GM12892 (cell line): ENCODE measurements at places on chromosomes 6 and 20.

- DNase-seq = no peak
These were observed 95.0 kb upstream of the FAM8A1 start for GRCh38 chr6:17505062-17505476.

DNA sequence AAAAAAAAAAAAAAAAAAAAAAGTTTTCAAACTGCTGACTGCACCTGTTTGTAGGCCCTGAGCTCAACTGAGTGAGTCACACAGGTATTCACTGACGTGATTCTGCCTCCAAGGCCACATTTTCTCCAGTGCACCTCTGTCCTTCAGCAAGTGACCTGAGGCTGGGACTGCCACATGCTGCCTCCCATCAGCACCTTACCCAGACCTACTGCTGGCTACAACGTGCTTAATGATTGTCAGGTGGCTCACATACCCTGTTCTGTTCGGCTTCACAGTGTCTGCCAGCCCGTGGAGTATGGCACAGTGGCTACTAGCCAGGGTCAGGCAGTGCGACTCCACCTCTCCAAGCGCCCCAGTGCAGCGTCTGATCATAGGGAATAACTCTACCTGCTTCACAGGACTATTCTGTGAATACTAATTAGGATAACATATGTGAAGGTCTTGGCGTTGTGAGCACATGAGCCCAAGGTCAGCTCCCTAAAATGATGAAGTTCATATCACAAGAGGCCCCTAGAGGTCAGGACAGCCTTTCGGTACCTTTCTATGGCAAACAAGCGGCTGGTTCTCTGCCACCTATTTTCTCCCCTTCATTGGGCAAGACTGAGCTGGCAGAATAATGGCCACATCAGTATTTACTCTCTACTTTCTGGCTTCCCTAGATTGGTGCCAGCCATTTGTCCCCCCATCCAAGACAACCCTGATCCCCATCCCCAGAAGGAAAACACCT, 28.1 kb downstream of the RIPOR3 start:
- no peak for DNase-seq

DNA sequence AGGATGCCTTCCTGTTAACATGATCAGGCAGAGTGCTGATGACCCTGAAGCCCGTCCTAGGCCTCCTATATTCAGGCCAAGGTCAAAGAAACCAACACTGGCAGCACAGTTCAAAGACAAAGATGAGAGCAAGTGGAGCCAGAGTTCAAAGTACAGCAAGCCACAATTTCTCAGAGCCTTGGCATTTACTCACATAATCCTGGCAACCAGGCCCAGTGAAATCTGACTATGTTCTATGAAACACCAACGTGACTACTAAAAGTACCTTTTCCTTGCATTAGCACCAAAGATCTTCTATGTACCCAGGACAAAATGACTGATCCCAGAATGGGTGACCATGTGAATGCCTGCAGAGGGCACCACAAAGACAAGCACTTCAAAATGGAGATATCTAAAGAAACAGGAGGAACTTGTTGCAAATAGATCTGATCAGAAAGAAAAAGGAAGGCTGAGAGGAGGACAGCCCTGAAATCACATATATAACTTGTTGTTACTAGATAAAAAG, 3.9 kb downstream of the NFS1 start:
- DNase-seq = no peak

DNA sequence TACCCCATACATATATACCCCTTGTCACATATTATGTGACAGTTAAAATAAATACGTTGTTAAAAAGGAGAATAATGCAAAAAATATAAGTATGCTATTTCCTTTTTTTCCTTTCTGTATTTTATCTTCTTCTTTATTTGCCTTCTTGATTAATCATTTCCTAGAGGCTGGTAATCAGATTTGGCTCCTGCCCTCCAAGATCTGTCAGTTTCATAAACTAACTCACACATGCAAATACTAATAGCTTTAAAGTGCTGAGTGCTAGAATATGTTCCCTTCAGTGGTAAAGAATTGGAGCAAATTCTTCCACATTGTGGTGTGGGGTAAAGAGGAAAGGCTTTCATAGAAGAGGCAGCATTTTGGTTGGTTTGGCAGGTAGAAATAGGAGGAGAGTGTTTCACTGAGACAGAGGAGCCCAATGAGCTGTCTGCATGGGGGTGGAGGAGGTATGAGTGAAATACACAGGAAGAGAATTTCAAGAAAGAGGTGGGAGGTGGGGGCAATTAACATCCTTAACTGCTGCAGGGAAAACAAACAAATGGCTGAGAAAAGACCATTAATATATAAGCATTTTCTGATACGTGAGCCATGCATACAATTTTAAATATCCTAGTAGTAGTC, 523.9 kb downstream of the BMP2 start:
- no peak for DNase-seq

DNA sequence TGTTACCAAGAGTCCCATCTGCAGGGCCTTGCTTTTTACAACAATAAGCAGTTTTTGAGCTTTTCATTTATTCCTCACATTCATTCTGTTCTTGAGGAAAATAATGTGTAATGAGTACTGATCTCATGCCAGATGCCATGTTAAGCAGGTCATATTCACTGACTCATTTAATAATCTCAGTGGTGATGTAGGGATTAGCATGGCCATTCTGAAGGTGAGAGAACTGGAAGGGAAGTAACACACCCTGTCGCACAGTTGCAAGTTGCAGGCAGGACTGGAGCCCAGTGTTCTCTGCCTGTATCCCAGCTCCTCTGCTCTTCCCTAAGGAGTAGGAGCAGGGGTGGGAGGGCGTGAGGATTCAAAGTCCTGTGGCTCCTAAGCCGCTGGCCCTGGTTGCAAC, 5.6 kb downstream of the PCIF1 start:
- no peak for DNase-seq

DNA sequence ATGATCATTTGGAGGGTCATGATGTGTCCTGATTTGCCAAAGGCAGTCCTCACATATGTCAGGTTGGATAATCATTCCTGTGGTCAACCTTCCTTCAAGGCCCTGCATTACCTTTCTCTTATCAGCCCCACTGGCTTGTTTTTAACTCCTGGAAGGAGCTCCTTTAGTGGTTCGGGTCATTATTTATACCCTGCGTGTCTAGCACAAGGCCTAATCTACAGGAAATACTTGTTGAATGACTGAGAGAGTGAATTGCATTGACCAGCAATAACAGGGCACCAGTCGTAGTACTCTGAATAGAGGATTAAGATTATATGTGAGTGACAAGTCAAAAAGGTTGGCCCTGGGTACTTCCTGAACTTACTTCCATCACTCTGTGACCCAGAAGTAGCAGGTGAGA, 4.5 kb downstream of the HIVEP2 start:
- no peak for DNase-seq

DNA sequence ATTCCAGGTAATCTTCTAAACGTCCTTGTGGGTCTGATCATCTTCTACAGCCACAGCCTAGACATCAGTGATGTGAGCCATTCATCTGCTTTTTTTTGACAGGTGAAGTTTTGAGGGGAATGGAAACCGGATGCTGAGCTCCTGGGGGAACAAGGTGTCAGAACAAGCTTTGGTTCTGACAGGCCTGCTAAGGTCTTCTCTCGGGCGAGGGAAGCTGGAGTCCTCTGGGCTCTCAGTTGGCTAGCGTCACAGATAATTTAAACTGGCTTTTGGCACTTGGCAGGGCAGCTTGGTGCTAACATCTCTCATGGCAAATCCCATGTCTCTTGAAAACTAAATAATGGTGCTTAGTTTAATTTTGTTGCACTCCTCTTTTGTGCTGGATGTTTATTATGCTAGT, 8.4 kb upstream of the AIG1 start:
- DNase-seq = no peak

- no peak for DNase-seq
These were observed 64.4 kb upstream of the IYD start for GRCh38 chr6:150304429-150304828.

- no peak for DNase-seq
These were observed 174.5 kb downstream of the COL21A1 start for GRCh38 chr6:56072856-56073255.

DNA sequence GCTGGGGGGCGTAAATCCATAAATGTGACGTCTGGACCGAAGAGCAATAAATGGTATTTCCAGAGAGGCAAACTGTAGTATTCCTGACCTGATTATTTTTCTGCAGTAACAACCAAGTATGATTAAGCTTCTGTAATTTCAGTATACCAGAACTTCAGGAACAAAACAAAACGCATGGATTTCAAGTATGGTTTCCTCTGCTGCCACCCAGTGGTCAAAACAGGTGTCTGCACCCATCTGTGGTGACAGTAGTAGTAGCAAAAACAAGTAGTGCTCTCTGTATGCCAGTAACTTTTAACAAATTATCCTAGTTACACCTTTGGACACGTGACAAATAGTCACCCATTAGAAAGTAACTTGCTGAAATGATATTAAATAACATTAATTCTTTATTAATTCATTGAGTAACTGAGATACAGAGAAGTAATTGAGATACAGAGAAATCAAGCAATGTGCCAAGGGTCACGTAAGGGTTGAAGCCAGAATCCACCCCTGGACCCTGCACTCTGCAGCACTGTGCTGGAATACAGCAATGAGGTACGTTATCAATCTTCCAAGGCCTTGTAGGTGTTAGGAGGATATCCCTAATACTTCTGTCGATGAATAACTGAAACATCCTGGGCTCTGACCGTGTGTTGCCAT, 7.9 kb downstream of the CALHM4 start:
- no peak for DNase-seq

DNA sequence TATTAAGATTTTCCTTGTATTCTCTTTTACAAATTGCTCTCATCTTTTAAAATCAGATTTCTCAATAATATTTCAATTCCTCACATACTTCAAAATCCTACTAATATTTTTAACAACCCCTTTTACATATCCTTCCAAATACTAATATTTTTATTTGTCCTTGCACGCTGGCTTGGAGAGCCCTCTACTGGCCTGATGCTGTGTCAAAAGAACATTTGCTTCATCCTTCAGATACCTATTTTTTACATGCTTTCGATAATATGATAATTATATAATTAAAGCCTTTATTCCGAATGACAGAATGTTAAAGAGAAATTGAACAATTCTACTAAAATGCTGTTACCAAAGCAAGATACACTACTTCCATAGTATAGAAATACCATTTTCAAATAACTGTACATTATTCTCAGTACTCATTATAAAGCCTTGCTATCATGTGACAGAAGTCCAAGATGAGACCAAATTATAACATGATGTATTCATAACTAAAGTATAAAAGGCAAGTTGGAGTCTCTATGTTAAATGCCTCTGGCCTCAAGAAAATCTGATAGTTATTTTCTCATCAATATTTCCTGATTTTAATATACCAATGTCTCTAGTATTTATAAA, 39.0 kb upstream of the PLN start:
- no peak for DNase-seq

- DNase-seq = no peak
These were observed 68.7 kb downstream of the SYCP2 start for GRCh38 chr20:59864726-59865125.

- no peak for DNase-seq
These were observed 106.1 kb upstream of the ASF1A start for GRCh38 chr6:118787724-118788423.

GRCh38 chr20:3430376-3431069, 23.1 kb upstream of the DNAAF9 start:
- peak; percentile 31 for DNase-seq

DNA sequence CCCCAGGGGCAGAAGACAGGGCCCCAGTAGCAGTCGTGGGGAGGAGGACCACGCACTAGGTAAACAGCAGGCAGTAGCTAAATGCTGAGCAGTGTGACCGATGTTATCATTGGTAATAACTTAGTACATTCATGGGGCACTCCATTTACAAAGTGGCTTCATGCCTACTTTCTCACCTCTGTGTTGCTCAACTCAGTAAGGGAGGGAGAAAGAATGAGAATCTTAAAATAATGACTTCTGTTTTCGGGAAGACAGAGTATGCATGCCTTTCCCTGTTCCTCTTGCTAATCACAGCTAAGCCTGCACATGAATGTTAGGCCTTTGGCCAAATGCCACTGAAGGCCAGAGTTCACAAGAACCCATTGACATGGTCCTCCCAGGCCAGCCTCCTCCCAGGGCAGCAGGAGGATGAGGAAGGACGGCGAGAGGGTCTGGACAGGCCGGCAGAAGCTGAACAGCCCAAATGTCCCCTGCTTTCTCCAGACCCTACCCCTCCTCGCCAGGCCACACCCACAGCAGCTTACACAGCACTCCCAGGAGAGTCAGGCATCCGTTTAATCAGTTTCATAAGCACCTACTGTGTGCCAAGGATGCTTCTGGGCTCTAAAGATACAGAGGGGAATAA, 183.4 kb downstream of the ANKRD60 start:
- no peak for DNase-seq

DNA sequence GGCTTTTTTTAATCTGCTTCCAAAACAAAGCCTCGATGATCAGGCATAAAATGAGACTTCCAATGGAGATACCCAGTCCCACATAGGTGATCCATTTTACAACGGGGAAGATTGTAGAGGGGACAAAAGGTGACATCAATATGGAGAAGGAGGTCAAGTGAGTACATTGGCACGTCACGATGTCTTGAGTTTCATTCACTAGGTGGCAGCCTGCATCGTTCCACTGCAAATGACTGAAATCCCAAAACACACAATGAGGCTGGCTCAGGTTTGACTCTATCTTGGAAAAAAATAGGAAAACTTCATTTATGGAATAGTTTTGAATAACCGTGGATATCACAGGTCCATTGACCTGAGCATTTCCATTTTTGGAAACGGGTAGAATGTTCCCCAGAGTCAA, 32.5 kb downstream of the ADGRF1 start:
- no peak for DNase-seq

DNA sequence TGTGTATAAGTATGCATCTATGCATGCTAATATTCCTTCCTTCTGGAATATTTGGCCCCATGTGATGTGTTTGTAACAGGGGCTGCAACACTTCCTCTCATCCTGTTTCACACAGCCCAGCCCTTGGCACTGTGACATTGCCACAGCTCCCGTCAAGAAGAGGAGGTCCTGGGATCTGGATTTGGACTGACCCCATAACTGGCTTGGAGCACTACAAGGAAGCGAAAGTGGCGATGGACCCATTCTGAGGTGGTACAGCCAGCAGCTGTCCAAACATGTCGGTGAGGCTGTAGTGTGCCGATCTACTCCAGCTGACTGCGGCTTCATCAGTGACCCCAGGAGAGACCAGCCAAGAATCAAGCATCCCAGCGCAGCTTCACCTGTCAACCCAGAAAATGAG, 18.2 kb downstream of the SYNDIG1 start:
- no peak for DNase-seq

DNA sequence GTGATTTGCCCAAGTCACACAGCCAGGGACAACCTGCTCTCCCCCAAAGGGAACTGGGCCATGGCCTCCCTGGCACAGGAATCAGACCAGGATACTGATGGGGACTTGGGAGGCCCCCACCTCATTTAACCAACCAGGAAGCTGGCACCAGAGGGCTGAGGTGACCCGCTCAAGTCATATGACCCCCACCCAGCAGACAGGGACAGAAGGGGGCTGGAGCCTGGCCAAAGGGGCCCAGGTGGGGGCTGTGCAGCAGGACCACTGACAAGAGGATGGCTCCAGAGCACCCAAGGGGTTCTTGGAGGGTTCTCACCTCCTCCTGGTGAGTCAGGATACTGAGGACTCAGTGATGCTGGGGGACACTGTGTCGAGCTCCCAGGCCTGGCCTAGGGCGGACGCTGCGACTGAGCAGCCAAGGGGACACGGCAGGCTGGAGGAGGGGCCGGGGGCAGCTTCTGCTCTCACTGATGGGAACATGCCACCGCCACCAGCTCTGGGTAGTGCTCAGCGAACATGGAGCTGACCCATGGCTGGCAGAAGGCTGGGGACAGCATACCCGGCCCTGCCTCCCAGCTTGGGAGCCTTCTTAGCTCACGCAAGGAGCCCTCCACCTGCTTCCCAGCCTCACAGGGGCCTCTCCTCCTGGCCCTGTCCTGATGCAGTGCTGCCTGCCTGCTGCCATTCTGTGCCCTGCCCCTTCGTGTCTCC, 1.2 kb downstream of the CST7 start:
- DNase-seq = no peak

- no peak for DNase-seq
These were observed at the start of gene CBLN4 for GRCh38 chr20:56005389-56005715. Gene CBLN4, minus strand, starts transcription at chr20:56005519. Its CDS starts 1,348 bp downstream, at chr20:56004171.
